ENCODE measurements at places on chromosomes 4 and X.

DNA sequence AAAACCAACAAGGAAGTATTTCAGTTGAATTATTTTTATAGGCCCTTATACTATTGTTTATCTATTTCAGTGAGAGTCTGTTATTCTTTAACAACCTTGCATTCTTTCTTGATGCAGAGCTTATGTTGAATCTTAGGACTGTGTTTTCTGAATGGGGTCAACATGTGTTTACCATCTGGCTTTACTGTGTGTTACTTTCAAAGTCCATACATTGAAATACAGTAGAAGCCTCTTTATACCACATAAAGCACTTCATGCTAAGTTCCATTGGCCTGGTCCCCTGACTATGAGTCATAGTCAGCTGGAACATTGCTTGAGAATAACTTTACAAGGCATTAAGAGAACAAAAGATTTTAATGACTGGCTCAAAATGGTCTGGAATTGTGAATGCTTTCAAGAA, 152.6 kb downstream of the GASK1B start:
- DNase-seq, result peak; percentile 69

GRCh38 chrX:149151805-149152757, 353.0 kb downstream of the IDS start:
- DNase-seq, result no peak

- DNase-seq, result no peak
Observed at GRCh38 chr4:189374176-189374575, 566.5 kb upstream of the FRG1 start.

DNA sequence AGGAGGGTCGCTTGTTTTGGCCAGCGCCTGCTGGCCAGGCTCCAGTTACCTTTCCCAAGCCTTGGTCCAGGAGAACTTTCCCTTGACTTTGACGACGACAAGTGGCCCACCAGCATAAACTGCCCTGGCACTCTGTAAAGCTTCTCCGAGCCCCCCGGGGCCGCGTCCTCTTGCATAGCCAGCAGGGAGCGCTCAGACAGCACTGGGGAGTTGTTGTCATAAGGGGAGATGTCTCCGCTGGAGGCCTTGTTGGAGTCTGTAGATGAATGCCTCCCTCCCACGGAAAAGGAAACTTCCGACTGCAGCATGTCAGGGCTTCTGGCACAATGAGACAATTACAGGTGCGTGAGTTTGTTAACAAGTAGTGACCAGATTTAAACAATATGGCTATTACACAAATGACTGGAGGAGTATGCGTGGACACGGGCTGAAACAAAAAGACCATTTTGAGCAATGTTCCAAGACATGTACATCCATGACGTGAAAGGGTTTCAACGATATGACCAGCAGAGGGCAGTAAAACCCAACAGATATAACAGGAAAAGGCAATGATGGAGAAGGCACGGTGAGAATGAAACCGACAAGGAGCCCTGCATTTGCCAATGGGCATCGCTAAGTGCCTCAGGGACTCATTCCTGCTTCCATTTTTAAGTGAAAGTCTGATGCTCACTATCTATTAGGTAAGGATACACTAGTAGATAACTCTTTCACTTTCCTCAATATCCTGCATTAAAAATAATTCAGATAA, 33.0 kb downstream of the HCCS start:
- DNase-seq, result peak; percentile 31

- no peak for DNase-seq
Observed at GRCh38 chrX:39750256-39750790, 347.4 kb downstream of the BCOR start.

Measured in ovary (tissue), 10 donors.